ENCODE measurements at places on chromosomes 5 and 9.
A peak's percentile ranks its signal among the peaks of the same experiment; 100 is the strongest.

DNA sequence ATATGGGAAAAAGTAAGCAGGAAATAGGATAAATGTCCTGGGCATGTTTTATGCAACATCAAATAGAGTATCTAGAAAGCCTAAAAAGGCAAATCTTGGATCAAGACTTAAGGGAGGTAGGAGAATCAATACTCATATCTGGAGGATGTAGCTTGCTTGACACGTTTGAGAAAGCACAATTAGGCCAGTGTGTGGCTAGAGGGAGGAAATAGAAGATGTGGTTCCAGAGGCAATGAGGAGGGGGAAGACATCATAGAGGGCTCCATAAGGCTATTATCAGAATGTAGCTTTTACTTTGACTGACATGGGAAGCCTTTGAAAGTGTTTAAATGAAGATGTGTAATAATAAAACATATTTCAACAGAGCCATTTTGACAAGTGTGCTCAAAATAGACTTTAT is 200.7 kb upstream of the CDH12 start:
- DNase-seq: no peak

- no peak for DNase-seq
These were observed 86.0 kb downstream of the ANGPTL2 start for GRCh38 chr9:127036437-127036836.

DNA sequence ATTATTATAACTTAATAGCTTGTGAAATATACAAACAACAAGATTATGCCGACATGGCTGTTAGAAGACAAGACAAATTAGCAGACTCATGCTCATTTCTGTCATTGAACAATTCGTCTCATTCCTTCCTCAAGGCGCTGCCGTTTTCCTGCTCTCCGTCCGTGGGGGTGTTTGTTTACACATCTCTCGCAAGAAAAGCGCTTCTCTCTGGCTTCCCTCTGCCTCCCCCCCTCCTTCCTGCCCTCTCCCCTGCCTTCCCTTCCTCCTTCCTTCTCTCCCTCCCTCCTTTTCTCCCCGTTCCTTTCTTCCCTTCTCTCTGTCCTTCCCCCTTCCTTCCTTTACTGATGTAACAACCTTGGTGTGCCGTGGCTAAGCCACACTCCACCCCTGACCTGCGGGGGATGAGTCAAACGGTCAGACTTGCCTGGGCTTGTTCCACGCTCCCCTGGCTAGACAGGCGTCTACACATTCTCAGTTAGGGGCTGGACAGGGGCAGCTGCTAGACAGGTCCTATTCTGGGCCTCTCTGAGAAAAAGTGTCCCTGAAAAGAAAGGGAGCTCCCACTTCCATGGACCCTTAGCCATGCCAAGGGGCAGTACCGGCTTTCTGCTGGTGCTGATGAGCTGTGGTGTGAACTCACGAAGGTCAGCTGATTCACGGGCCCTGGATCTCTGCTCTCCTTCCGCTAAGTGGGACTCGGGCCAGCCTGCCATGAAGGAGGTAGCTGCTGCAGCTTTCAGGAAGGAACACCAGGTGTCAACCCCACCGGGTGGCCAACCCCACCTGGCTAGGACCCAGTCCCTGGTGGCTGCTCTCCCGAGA is 32.0 kb upstream of the SPTLC1 start:
- DNase-seq: peak; percentile 43

DNA sequence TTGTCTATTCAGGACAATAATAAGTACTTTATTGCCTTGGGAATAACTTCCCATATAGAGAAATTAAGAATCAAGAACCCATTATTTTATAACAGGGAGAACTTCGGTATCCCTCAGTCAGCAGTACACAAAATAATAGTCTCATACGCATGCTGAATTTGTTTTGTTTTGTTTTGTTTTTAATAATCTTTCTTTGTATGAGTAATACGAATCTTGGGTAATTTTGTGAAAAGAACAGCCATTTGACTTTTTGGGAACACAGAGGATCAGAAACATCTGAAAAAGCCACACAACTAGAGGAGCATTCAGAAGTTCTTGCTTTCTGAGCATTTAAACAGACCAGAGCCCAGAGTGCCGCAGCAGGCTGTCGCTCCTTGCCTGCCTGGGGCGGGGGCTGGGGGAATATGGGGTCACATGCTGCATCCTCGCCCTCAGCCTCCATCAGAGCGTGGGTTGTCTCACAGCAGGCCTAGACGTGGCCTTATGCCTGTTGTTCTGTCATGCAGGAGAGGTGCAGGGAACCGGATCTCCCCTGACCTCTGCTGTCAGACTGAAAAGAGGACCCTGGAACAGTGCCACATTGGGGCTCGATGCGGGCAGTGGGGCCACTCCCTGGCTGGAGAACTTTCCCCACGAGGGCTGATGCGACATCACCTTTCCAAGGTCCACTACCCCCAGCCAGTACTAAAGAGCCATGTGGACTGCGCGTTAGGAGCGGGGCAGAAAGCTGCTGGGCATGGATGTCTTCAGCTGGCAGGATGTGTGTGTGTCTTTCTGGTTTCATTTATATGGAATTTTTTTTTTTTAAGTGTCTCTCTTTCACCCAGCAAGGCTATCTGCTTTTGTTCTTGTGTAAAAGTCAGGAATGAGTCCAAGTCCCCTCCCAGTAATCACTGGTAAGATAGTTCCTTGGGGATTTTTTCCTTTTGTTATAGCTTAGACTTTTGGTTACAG is 133.4 kb upstream of the OTULINL start:
- no peak for DNase-seq

DNA sequence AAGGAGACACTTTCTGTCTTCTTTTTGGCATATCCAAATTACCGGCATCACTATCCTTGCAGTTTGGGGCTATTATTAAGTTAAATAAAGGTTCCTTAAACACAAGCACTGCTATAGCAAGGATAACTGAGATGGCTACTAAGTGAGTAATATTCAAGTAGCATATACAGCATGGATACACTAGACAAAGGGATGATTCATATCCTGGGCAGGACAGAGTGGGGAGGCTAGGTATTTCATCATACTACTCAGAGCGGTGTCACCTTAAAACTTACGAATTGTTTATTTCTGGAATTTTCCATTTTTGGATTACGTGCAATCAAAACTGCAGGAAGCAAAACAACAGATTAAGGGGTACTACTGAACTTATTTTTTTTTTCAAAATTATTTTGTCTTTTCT is 54.1 kb downstream of the FER start:
- DNase-seq: peak; percentile 82

DNA sequence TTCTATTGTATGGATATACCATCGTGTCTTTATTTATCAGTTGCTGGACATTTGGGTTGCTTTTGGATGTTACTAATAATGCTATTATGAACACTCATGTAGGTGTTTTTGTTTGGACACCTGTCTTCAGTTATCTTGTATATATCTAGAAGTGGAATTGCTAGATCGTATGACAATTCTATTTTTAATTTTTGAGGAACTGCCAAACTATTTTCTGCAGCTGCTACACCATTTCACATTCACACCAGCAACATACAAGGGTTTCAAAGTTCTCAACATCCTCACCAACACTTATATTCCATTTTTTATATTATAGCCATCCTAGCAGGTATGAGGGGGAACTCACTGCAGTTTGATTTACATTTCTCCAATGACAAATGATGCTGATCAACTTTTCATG is 324.6 kb downstream of the CAAP1 start:
- no peak for DNase-seq

Data from fibroblast of skin of left biceps (primary cell).